ENCODE measurements at places on chromosomes 12 and 14. TPM values are rescaled to one million over a fixed set of nuclear protein-coding genes. Genes with fewer than 3 reads are reported as not detected.

TCL1A gene
- 2.6 TPM for polyA plus RNA-seq

PLEKHD1 gene
- 1.2 TPM for polyA plus RNA-seq

KRT75 gene
- not detected for polyA plus RNA-seq

MIPOL1 gene
- 4.8 TPM for polyA plus RNA-seq

WNT1 gene
- 0.20 TPM for polyA plus RNA-seq

RNASE7 gene
- not detected for polyA plus RNA-seq

KRT74 gene
- not detected for polyA plus RNA-seq

OR4E2 gene
- not detected for polyA plus RNA-seq

ERBB3 gene
- 207 TPM for polyA plus RNA-seq

PTGER2 gene
- 1.1 TPM for polyA plus RNA-seq

RBM19 gene
- polyA plus RNA-seq = 13.1 TPM

AMN gene
- polyA plus RNA-seq = 0.39 TPM

SERPINA4 gene
- not detected for polyA plus RNA-seq

MFAP5 gene
- 169 TPM for polyA plus RNA-seq

MANSC4 gene
- 0.12 TPM for polyA plus RNA-seq

CDKN3 gene
- polyA plus RNA-seq = 28.1 TPM

PDZRN4 gene
- 2.2 TPM for polyA plus RNA-seq

NKX2-1 gene
- polyA plus RNA-seq = not detected

PCED1B gene
- polyA plus RNA-seq = 0.79 TPM

GDF3 gene
- polyA plus RNA-seq = not detected

FOXG1 gene
- not detected for polyA plus RNA-seq

ADAMTS20 gene
- 0.15 TPM for polyA plus RNA-seq

SLC38A4 gene
- polyA plus RNA-seq = 5.8 TPM

LHX5 gene
- polyA plus RNA-seq = not detected

TIMM9 gene
- polyA plus RNA-seq = 122 TPM

SPTB gene
- 128 TPM for polyA plus RNA-seq

RNU4-1 gene
- polyA plus RNA-seq = not detected

MYF6 gene
- 72.5 TPM for polyA plus RNA-seq

NEK9 gene
- polyA plus RNA-seq = 80.9 TPM

MAP1LC3B2 gene
- 3.4 TPM for polyA plus RNA-seq

CPSF2 gene
- polyA plus RNA-seq = 52.4 TPM

C12orf54 gene
- polyA plus RNA-seq = 0.60 TPM

ARHGAP9 gene
- polyA plus RNA-seq = 7.7 TPM
